Brain (organoid and tissue), 16 donors: ENCODE measurements at places on chromosomes 5 and 9.

- DNase-seq: no peak
Measured at GRCh38 chr5:145375521-145375920, 459.6 kb downstream of the PRELID2 start.

GRCh38 chr5:75603371-75603770 is 7.9 kb upstream of the ANKDD1B start:
- peak; percentile 95 for DNase-seq

DNA sequence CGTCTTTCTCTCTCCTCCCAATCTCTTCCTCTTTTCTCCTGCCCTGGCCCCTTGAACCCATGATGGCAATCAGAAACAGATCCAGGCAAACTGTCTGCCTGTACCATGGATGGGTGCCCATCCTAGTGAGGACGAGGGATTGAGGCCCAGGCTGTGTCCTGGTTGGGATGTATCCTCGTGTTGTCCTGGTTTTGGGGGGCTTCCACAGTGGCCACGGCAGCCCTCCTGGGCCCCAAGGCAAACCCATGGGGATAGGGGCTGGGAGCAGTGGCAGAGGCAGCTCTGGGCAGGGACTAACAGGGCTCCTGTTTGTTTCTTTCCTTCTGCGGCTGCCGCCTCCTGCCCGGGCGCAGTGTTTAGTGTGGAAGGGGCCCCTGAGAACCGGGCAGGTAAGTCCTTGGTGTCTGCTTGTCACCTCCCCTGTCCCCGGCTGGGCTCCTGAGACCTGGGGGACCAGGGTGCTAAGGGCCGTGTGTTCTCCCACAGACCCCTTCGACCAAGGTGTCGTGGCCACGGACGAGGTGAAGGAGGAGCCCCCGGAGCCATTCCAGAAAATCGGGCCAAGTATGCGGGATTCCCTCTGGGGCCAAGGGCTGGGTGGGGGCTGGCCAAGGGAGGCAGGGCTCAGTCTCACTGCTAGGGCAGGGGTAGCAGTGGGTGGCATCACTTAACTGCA is 70.0 kb downstream of the AMBP start:
- DNase-seq: no peak

DNA sequence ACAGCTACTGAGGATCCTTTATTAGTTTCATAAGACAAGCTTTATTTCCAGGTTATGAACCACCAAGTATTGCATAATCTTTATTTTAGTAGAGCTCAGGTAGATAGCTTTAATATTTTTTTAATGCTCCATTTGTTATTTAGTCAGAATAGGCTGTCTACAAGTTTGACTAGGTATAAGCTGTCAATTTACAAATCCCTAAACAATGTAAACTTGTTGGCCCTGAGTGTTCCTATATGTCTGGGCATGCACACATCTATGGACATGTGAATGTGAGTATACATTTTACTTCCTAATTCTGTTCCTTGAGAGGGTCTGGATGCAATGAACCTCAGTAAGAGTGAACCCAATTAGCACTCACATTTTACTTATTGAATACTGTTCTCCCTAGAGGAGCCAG is 722.2 kb upstream of the PTPRD start:
- no peak for DNase-seq

- no peak for DNase-seq
Measured at GRCh38 chr9:110319781-110320492, 17.7 kb downstream of the TXNDC8 start.

DNA sequence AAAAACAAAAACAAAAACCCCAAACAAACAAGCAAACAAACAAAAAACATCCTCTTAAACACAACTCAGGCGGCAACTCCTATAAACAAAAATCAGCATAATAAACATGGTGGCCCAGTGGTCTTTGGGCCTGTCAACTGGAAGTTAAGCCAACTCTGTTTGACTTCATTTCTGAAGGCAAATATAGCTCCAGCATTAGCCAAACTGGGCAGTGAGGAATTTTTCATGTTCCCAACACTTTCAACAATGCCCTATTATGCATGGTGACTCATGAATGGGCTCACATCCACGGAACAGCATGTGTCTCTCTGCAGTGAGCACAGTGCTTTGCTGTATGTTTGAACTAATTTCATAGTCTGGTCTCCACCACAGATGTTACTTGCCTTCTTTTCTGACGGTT is 143.9 kb upstream of the STC2 start:
- DNase-seq: peak; percentile 70

DNA sequence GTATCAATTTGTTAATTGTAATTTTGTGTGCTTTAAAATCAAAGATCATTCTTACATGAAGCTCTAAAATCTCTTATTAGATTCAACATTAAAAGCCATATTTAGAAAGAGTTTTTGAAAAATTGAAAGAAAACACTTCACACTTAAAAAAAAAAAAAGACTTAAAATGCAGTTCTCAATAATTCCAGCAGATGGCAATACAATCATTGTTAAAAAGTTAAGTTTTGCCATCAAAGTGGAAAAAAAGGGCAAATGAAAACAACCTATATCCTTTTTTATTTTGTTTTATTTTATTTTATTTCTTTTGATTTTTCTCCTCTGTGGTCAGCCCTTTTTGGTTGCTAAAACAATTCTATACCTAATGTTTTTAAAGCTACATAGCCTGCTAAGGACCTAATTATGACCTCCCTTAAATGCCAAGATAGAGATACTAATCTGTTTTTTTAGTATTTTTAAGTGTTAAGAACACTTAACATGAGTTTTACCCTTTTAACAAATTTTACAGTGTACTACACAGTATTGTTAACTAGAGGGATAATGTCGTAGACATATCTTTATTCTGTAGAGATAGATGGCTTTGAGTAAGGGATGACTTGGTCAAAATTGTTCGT is 154.2 kb upstream of the DAB2 start:
- DNase-seq: peak; percentile 62

DNA sequence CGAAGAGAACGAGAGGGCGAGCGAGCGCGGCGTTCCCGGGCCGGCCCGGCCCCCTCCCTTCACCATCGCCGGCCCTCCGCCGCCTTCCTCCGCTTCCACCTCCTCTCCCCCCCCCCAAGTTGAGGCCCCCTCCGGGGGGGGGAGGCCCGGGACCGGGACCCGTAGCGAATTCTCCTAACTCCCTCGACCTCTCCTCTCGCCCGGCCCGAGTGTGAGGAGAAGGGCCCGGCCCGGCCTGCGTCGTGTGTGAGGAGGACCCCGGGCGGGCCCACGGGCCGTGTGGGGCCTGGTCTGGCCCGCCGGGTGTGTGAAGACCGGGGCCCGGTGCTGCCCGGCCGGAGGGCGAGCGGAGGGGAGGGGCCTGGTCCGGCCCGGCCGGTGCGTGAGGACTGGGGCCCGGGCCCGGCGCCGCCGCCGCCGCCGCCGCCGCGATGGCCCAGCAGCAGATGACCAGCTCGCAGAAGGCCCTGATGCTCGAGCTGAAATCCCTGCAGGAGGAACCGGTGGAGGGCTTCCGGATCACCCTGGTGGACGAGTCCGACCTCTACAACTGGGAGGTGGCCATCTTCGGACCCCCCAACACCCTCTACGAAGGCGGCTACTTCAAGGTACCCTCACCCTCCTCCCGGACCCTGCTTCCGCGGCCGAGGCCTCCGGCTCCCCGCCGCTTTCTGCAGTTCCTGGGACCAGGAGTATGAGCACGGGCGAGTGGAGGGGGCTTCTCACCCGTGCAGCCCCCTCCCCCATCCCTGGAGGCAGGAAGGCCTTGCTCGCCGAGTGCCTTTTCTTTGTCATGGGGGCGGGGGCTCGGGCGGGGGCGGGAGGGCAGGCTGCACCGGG is 587 bp downstream of the UBE2R2 start:
- DNase-seq: peak; percentile 73
